ENCODE measurements at places on chromosomes 5 and 9.

GRCh38 chr5:10600626-10601245 lies 36.9 kb downstream of the ANKRD33B start:
- no peak for DNase-seq

- DNase-seq: no peak
These were observed 64.1 kb downstream of the PJA2 start for GRCh38 chr5:109345699-109346098.

DNA sequence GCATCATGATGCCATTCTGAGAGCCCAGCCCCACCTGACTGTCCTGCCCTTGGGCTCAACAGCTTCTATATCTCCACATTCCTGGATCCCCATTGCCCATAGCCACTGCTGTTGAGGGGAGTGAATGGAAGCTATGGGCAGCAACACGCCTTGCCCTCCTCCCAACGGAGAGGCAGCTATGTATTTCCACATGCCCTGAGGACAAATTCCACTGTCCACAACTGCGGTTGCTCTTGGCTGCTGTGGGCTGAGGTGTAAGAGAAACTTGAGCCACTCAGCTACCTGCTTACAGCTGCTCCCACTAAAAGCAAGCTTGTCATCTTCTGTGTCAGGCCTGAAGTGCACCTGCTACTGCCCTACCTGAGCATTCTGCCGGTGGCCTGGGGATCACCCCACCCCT lies 222.9 kb downstream of the PSAT1 start:
- DNase-seq: no peak

DNA sequence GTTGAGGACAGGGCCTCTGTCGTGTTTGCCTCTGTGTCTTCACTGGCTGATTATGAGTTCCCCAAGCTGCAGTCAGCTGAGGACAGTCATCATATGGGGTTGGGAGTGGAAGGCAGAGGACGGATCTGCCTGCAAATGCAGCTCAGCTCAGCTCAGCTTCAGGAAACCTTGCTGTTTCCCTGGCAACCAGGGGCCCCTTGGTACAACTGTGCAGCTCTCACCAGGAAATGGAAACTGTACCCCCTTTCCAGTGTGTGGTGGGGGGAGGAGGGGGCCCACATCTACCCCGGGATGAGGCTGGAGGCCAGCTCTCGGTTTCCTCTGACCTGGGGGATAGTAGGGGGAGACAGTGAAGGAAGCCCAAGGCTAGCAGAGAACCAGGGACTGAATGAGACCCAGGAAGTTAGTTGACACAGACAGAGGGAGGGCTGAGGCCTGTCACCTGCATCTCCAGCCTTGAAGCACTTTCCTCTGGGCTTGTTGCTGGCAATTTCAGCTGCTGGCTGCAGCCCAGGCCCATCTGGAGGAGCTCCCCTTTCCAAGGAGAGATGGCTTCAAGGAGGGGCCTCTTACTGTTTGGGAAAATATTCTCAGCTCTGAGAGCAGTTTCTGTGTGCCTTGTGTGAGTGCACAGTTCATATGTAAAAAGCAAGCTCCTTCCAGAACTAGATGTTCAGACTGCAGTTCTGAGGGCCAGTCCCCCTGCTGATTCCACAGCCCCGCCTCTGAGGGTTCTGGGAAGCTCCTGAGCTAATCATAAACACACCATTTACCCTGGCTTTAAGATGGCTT lies 6.9 kb downstream of the ANXA6 start:
- no peak for DNase-seq

DNA sequence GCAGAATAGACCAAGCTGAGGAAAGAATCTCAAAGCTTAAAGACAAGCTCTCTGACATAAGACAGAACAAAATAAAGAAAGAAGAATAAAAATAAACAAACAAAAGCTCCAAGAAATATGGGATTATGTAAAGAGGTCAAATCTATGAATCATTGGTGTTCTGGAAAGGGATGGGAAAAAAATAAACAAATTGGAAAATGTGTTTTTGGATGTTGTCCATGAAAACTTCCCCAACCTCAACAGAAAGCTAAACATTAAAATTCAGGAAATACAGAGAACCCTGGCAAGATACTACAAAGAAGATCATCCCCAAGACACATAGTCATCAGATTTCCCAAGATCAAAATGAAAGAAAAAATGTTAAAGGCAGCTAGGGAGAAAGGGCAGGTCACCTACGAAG lies 662.0 kb upstream of the CDH18 start:
- DNase-seq: no peak

GRCh38 chr5:158068964-158069363 lies 210.0 kb upstream of the CLINT1 start:
- DNase-seq: no peak

DNA sequence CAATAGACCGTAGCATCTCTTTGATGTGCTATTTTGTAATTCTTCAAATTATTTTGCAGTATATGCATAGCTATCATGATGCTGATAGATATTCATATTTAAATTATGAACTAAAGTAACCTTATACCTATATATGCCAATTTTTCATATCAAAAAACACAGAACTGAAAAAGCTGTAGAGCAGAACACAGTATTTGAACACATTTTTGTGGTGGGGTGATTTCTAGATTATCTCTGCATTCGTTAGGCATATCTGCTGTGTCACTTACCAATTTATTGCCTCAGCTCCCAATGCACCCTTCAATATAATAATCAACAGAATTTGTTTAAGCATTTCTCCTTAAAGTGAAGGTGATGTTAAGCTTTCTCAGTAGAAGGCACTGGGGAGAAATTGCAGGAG lies 998.2 kb downstream of the PTPRD start:
- no peak for DNase-seq

GRCh38 chr9:96202971-96203780 lies 98.8 kb downstream of the HSD17B3 start:
- no peak for DNase-seq

- no peak for DNase-seq
These were observed 21.6 kb downstream of the JADE2 start for GRCh38 chr5:134547066-134547465.

DNA sequence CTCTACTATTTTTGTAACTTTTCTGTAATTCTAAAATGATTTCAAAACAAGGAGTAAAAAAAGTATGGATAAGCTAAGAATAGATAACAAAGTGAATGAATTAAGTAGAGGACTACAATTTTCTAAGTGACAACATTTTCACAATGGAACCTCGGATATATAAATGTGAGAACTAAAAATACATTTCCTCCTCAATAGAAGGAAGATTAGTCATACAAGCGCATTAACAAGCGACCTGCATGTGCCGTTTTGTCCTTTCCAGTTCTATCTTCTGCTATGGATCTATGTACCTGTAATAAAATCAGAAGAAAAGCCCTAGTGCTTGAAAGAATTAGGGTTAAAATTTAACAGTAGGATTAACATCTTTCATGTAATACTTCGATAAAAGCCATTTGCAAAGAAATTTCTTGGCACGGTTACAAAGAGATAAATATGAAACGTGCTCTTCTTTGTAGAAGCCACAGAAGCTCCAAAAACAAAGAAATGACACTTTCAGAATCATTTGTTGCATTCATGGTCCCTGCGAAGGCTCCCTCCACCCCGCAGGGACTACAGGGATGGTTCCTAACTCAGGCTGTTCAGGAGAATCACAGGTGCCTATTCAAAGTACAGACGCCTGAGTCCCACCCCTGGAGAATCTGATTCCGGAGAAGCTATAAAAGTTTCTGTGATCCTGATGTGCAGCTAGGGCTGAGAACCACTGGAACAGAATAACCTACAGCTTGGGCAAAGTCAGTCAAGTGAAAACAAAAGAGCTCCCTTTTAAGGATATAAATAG lies 216.6 kb upstream of the EFNA5 start:
- no peak for DNase-seq

DNA sequence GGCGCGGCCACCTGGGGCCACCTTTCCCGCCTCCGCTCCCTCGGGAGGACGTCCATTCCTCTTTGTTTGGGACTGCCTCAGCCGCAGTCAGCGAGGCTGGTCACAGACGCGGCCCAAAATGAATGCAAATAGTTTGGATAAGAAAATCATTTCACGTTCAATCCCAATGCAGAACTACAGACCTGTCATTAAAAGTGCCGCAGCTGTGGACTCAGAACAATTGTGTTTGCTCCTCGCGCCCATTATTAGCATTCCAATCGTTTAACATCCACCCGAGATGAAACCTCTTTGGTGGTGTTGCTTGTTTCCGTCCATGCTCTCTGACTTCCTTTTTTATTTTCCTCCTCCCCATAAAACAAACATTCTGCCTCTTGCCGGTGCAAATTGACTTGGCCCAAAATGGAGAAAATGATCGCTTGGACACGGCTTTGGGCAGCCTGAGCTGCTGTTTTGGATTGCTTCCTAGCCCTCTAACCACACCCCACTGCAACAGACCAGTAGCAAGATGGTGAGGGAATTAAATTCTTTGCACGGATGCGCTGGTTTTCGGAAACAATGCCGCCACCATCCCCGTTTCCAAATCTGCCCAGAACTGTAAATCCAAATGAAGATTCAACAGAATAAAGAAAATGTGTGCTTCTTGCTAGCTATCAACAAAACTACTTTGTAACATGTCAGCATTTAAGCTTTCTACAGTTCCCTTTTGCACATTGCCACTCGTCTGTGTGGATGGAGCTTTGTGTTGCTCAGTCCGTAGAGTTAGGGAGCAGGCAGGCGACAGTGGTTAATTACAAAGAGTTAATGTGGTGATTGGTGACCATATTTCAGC lies 784 bp downstream of the NLN start:
- peak; percentile 8 for DNase-seq

- DNase-seq: no peak
These were observed 581.4 kb downstream of the CDK5RAP2 start for GRCh38 chr9:119998614-119999013.

DNA sequence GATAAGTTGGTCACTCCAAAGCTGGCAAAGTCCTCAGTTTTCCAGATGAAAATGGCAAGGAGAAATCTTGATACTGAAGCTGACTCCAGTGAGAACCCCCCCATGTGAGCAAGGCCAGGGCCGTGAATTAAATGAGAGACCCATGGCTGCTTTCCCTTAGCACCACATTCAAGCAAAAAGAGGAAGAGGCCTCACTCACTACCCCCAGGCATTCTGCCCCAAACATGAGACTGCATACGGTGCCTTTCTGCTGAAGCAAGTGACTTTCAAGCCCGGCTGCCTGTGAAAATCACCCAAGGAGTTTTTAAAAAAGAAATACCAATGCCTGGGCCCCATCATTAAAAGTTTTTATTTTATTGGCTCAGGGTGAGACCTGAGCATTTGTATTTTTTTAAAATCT lies 66.9 kb downstream of the TMEM252 start:
- no peak for DNase-seq

GRCh38 chr9:133727277-133727875 lies 10.8 kb downstream of the SARDH start:
- DNase-seq: no peak

DNA sequence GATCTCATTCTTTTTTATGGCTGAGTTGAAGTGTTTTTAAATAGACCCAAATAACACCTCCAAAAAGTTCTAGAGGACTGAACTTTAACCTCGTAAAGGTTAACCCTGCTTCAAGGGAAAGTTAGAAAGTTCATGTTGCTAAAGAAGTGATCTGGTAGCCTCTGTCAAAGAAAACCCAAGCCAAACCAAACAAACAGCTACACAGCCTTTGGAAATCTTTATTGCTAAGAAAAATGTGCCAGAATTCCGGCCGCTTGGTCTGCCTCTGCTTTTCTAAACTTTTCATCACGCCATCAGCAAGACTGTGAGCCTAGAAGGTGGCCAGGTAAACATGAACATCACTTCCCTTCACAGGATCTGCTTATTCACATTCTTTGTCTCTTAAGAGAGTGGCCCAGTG lies 17.9 kb downstream of the FUBP3 start:
- DNase-seq: no peak

DNA sequence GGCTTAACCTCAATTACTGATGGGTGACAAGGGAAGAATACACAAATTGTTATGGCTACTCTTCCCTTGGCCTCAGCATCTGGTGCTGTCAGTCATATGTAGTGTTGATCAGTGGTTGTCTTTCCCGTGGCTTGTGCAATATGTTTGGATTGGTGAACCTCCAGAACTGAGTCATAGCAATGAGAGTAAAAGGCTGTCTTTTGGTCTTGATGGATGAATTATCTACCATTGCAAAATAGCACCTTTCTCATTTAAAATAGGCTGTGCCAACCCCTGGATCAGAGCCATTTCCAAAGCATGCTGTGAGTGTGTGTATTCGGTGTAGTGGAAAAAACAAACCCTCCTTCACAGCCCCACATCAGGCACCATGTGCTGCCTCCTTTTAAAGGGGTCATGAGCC lies 14.6 kb upstream of the F2R start:
- no peak for DNase-seq

DNA sequence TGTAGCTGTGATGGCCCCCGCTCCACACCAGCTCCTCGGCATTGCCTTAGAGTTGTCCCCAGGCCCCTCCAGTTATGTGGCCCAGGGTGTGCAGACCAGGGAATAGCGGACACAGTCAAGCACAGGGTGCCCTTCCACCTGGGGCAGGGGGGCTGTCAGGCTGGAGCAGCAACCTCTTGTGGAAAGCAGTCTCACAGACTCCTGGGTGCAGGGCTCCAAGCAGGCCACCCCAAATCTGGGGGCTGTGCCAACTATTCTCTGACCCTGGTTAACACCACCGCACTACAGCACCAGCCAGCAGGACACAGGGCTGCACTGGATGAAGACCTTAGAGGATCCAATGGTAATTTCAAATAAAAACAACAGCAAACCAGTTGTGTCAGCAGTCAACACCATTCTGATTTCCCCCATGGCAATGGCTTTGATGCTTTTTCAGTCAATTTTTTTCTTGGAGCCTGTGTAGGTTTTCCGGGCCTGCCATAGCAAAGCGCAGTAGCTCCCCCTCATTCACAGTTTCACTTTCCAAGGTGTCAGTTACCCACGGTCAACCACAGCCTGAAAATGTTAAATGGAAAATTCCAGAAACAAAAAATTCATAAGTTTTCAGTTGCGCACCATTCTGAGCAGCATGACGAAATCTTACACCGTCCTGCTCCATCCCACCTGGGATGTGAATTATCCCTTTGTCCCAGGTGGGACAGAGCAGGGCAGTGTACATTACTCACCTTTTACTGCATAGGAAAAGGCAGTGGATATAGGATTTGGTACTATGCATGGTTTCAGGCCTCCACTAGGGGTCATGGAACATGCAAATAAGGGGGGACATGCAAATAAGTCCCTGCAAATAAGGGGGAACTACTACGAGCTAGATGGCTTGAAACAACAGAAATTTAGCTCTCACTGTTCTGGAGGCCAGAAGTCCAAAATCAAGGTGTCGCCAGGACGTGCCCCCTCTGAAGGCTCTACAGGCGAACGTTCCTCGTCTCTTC lies 49.0 kb downstream of the C5orf15 start:
- DNase-seq: no peak

GRCh38 chr9:124257844-124258606 lies at the start of gene NEK6:
TSS of gene NEK6 (plus strand) at chr9:124257949. CDS start at chr9:124301965, 44,016 bp downstream.
- no peak for DNase-seq

- DNase-seq: peak; percentile 2
These were observed 135.7 kb downstream of the ADAMTS2 start for GRCh38 chr5:179209359-179210150.

DNA sequence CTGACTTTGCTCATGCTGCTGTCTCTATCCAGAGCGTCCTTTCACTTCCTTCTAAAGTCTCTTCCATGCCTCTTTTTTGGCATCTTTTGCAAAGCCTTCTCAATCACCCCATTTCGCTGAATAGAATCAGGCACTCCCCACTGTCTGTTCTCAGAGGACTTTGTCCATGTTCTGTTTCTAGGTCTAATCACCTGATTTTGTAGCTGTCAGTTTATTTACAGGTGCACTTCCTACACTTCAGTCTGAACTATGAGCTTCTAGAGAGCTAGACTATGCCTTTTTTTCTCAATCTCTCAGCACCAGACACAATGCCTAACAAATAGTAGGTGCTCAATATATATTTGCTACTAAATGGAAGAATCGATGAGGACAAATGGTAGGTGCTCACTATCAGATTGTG lies 29.9 kb downstream of the TLR4 start:
- no peak for DNase-seq

- no peak for DNase-seq
These were observed 233.1 kb upstream of the RASA1 start for GRCh38 chr5:87034557-87034956.

Data from non-pigmented ciliary epithelial cell (primary cell).